Frontal cortex (tissue), 4 donors: ENCODE measurements at places on chromosomes 4 and X.

DNA sequence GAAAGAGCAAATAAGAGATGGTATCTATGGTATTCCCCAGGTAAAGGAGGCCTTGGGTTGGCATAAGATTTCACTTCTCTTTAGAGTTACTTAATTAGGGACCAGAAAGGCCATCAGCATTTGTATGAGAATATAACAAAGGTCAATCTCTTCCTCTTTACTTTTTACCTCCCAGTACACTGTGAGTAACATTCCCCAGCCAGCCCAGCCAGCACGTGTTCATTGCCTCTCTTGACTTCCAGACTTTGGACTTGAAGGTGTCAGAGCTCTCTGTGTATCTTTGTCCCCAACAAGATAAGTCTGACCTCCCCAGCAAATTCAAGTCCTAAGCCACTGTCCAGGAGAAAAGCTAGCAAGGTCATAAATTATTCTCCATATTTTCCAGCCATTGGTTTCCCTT is 110.5 kb downstream of the AR start:
- DNase-seq, result no peak

DNA sequence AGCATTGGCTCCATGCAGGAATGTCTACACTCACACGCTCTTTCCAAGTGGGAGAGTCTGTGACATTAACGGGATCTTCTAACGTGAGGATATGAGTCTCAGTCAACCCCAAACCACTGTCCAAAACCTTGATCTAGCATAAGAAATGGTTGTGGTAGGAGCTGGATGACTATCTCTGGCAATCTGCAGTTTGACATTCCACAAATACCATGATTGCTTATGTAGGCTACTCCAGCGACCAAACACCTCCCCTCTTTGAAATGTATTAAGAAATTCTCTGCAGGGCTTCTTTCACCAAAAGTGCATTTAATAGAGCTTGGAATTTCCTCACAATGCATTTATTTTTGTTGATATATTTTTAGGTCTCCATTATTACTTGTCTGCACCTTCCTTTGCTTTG is 14.1 kb upstream of the STX18 start:
- no peak for DNase-seq

- DNase-seq, result no peak
Observed at GRCh38 chr4:35525192-35525978, 718.9 kb downstream of the ARAP2 start.

GRCh38 chr4:184583738-184584502 is 65.3 kb downstream of the CASP3 start:
- no peak for DNase-seq

GRCh38 chr4:184424279-184424678 is 50.1 kb downstream of the IRF2 start:
- no peak for DNase-seq

DNA sequence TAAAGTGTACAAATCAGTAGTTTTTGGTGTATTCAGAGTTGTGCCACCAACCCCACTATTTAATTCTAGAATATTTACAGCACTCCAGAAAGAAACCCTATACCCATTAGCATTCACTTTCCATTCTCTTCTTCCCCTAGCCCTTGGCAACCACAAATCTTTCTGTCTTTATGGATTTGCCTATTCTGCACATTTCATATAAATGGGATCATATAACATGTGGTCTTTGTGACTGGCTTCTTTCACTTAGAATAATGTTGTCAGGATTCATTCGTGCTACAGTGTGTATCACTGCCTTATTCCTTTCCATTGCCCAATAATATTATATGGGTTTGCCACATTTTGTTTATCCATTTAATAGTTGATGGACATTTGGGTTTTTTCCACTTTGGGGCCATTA is 32.2 kb downstream of the SGMS2 start:
- DNase-seq, result no peak

- DNase-seq, result no peak
Observed at GRCh38 chr4:20019310-20020015, 232.2 kb upstream of the SLIT2 start.

GRCh38 chrX:2894885-2895292 is 34.2 kb downstream of the ARSD start:
- DNase-seq, result no peak

- no peak for DNase-seq
Observed at GRCh38 chr4:94635177-94635576, 122.6 kb upstream of the BMPR1B start.

- DNase-seq, result no peak
Observed at GRCh38 chrX:103635436-103635835, 6.7 kb downstream of the TCEAL1 start.

- no peak for DNase-seq
Observed at GRCh38 chr4:126679303-126679702, 953.5 kb upstream of the INTU start.

DNA sequence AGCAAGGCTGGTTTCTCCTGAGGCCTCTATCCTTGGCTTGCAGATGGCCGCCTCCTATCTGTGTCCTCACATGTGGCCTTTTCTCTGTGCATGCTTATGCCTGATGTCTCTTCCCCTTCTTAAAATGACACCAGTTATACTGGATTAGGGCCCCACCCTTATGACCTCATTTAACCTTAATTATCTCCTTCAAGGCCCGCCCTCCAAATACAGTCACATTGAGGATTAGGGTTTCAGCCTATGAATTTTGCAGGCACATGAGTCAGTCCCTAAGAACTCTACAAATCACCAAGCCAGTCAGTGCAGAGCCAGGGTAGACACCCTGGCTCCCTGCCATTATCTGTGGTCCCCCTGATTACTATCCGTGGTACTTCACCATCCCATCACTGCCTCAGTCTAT is 51.6 kb downstream of the MAML3 start:
- no peak for DNase-seq

GRCh38 chr4:153905231-153905630 is 116.3 kb upstream of the SFRP2 start:
- DNase-seq, result no peak

DNA sequence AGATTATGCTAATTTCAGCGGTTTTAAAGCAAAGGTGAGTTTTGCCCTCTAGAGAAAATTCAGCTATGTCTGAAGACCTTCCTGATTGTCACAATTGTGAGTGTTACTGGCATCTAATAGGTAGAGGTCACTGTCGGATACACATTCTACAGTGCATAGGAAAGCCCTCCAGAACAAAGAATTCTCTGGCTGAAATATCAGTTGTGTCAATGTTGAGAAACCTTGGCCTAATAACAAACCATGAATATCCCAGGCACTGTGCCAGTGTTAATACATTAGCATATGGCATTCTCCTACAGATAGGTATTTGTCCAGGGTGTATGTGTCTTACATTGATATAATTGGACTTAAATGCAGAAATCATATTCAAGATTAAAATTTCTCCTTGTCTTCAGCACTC is 294.3 kb downstream of the FSTL5 start:
- no peak for DNase-seq

- DNase-seq, result no peak
Observed at GRCh38 chrX:10811111-10811510, 190.7 kb upstream of the MID1 start.
